Thoracic aorta (tissue), 2 donors: ENCODE measurements at places on chromosomes 5 and 9. TPM values are rescaled to one million over a fixed set of nuclear protein-coding genes. Genes with fewer than 3 reads are reported as not detected.

DNA sequence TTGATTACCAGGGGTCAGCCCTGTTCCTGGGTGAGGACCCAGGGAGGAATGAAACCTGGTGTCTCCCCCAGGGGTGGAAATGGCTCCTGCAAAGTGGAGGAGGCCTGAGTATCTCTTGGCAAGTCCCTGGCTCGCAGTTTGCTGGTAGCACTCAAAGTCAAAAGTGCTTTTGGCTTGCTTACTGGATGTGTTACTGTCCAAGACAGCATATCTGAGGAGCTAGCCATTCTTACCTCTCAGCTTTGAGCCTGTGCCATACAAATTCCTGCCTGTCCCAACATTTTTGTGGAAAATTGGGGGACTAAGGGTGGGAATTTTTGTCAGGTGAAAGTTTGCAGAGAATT is 9.9 kb downstream of the ZNF618 start:
- no peak for DNase-seq

- DNase-seq = no peak
These were observed 111.8 kb downstream of the RFX3 start for GRCh38 chr9:3413984-3414383.

Gene AFAP1L1
- 6.8 TPM for total RNA-seq

Gene FCN2
- not detected for total RNA-seq

Gene MRPL22
- total RNA-seq = 8.1 TPM

Gene PLAC8L1
- not detected for total RNA-seq

GRCh38 chr5:62587737-62588136 is 9.1 kb downstream of the LRRC70 start:
- no peak for DNase-seq

Gene TSLP
- 0.28 TPM for total RNA-seq

Gene NR2F1-AS1
- 8.7 TPM for total RNA-seq

DNA sequence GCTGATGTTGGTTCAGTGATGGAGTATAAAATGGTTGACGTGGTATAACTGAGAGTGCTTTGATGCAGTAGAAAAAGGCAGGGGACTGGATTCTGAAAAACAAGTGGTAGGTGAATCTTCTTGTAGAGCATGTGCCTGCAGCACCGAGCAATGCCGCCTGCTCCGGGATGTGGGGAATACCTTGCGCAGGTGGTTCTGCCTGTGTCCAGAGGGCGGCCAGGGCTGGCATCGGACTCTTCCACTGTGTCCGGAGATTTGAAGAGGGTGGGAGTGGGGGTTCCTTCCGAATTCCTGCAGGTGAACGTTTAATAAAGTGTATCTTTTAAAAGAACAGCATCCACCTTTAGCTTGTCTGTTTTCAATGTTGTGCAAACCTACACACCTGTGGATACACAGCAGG is 238.0 kb downstream of the FANCC start:
- DNase-seq = no peak

GRCh38 chr9:95030920-95031642 is 286.4 kb downstream of the FANCC start:
- no peak for DNase-seq

Gene CER1
- not detected for total RNA-seq

Gene MGAT4B
- 66.5 TPM for total RNA-seq

DNA sequence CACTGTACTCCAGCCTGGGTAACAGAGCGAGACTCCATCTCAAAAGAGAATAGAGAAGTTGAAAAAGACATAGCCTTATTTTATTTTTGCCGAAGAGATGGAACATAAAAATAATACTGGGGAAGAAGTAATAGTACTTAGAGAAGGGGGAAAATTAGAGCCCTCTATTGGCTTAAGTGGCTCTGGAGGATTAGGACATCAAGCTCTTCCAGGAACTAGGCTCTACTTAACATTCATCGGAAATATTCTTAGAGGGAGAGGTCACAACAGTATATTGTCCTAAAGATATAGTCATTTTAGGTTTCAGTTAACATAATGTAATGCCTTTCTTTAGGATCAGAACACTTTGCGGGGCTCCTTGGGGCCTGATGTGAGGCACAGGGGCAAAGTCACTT is 86.0 kb upstream of the PLPP1 start:
- DNase-seq = no peak

DNA sequence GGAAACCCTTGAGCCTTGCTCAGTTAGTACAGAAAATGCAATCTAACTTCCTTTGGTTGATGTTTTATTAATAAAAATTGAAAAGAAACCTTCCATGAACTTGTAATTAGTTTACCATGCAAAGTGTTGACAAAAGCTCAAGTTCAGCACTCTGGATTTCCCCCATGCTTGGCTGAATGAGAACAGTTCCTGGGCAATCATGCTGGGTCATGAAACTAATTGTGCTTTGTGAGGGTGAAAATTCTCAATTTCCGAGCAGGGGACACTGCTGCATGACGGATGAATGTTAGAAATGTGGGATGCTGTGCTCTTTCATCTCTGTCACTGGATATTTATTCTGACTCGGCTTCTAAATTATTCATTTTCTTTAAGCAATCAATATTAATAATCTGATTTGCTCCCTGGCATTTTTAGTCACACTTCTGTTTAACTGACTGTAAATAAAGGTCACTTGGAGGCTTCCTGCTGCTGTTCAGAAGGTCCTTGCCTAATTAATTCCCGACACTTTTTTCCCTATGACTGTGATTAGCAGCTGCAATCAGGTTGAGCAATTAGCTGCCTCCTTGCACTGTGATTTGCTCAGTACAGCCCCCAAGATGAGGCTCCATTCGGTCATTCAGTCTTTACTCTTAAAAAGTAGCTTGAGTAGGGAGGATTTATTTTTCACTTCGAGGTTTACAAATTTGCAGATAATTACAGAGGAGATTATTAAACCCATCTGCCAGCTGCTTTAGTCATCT is 678.1 kb upstream of the ZNF608 start:
- DNase-seq = no peak

DNA sequence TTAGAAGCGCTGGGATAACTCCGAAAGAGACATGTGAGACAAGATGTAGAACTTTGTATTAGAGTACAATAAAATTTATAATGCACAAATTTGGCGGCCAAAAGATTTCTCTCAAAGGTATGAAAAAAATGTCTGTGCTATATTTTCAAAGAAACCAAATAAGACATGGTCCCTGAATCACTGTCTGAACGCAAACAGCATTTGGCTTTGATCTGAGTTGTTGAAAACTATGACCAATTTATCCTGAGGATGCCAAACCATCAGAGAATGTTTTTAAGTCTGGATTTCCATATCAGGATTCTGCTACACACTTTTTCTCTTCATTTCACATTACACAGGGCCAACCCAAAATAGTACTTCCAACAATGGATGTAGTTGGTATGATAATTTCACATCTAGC is 9.9 kb upstream of the GLIS3 start:
- no peak for DNase-seq

DNA sequence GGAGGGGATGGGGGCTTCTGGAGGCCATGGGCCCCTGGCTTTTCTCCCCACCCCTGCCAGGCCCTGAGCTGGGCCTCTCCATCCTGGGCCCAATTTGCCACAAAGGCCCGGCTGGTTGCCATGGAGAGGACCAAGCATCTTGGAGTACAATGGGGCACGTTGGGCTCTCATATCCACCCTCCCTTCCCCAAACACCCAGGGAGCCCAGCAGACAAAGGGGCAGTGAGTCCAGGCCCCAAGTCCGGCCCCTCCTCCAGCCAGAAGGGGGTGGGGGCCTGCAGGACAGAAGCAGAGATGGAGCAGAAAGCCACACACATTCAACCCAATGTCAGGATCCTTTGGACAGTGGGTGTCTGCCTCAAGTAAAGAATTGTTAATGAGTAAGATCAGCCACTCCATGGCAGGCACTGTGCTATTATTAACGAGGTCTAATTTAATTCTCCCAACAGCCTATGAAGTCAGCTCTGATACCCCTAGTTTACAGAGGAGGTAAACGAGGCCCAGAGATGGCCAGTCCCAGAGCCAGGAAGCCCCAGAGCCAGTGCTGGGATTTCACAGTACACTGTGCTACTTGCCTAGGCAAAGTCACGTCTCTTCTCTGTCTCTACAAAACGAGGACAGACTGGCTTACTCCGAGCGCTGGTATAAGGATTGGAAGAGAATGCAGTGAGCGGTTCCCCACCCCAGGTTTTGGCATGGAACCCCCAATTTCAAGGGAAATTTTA is 2.3 kb downstream of the CRB2 start:
- no peak for DNase-seq

DNA sequence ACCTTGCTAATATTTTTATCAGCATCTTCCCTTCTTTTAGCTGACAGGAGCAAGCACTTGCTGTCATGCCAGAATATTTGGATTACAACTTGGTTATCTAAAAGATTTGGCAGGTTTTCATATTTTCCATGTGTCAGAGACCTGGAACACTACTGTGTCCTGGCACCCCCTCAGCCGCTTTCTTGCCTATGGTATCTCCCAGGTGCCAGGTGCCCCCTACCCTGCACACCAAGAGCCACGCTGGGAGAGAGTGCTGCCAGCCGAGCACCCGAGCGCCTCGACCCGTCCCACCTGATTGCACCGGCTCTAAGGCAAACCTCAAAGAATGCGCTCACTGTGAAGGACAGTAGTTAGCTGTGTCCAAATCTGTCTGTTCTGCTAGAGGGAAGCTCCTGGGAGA is 84.8 kb downstream of the GTF3C4 start:
- DNase-seq = no peak

Gene C5orf22
- total RNA-seq = 10.8 TPM

- no peak for DNase-seq
These were observed 142.4 kb downstream of the C9orf152 start for GRCh38 chr9:110065532-110065931.

- no peak for DNase-seq
These were observed 3.0 kb upstream of the PDLIM4 start for GRCh38 chr5:132254321-132254977.

DNA sequence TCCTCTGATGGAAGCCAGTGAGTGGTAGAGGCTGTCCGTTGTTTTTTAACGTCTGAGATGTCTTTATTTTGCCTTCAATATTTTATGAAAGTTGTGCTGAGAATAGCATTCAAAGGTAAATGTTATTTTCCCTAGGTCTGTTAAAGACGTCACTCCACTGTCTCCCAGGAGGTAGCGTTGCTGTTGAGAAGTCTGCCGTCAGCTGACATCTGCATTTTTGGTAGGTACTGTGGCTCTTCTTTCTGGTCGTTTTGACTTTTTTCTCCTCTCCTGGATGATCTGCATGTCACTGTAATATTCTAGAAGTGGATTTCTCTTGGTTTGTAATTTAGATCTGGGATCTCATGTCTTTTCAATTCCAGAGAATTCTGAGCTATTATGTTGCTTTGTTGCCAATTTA is 26.4 kb downstream of the SURF6 start:
- no peak for DNase-seq
